ENCODE measurements at places on chromosomes 1 and 21.

GRCh38 chr1:61247051-61247825 is 164.9 kb downstream of the NFIA start:
- no peak for DNase-seq

DNA sequence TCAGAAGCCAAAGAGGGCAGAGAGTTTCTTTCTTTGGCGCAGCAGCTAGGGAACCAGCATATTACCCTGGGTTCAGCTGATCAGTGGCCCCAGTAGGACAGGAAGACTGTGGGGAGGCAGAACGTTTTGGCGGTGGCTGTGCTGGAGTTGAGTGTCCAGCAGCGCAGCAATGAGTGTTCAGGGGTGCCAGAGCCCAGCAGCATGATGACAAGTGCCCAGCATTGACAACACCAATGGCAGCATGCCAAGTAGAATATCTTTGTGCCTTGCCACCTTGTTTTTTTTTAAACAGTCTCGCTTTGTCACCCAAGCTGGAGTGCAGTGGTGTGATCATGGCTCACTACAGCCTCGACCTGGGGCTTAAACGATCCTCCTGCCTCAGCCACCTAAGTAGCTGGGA is 106.7 kb upstream of the CDC42BPA start:
- DNase-seq = no peak

DNA sequence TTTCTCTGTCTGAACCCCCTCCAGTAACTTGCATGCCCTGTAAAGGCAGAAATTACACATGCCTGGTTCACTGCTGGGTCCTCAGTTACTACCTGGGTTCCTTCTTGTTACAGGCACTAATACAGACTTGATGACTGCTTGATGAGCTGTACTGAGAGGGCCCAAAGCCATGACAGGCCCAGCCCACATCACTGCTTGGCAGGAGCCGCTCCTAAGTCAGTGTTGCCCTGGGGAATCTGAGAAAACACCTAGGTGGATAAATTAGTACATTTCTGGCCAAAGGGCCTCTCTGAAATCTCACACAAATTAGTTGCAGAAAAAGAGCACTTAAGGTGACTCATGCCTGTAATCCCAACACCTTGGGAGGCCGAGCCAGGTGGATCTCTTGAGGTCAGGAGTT is 37.8 kb upstream of the IRF2BP2 start:
- DNase-seq = no peak

DNA sequence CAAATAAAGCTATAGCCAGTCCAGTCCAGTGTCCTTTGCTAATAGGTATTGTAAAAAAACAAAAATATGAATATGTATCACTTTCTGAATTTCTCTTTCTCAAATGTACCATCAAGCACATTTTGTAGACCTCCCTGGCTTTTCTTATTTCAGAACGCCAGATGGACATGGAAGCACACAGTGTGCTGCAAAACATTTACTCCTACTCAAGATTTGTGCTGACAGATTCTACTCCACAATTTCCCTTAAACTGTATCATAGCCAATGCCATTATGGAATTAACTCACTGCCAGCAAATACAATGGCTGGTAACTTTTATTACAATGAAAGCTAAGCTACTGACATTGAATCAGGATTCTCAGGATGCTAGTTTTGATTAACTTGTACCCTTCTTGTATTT is 30.8 kb upstream of the PLPPR4 start:
- DNase-seq = no peak

GRCh38 chr1:44110916-44111315 is 7.7 kb upstream of the KLF17 start:
- DNase-seq = no peak

GRCh38 chr1:160520582-160520981 is 2.5 kb downstream of the SLAMF6 start:
- no peak for DNase-seq

DNA sequence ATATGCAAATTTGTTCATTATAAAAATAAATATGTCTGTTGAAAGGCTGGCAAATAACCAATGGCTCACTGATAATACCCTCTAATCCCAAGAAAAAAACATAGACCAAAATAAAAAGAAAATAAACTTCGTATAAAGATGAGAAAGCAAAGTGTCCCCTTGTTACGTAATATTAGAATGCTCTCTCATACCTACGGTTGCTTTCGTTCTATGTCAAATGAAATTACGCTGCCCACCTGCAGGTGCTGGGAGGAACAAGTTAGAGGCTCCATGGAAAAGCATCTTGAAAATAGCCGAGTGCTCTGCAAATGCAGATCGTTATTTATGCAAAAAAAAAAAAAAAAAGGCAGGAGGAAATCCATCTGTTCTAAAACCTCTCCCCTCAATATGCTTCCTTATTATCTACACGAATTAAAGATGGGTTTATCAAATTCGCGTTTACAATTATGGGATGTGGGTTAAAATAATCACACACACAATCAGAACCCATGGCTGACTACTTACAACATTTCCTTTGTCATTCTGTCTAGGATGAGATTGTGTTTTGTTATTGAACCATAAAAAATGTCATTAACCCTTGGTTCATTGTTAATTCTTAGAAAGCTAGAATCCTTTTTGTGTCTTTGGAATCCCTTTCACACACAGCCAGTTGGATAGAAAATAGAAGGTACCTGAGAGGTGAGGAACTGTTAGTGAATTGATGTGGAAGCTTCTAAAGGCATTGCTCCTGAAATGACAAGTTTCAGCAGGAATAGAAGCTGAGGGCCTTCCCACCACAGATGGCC is 268.6 kb downstream of the SETD4 start:
- DNase-seq = no peak

- no peak for DNase-seq
These were observed 145.4 kb downstream of the GALNT2 start for GRCh38 chr1:230212405-230212936.

- no peak for DNase-seq
These were observed 7.0 kb downstream of the PALMD start for GRCh38 chr1:99652881-99653281.

DNA sequence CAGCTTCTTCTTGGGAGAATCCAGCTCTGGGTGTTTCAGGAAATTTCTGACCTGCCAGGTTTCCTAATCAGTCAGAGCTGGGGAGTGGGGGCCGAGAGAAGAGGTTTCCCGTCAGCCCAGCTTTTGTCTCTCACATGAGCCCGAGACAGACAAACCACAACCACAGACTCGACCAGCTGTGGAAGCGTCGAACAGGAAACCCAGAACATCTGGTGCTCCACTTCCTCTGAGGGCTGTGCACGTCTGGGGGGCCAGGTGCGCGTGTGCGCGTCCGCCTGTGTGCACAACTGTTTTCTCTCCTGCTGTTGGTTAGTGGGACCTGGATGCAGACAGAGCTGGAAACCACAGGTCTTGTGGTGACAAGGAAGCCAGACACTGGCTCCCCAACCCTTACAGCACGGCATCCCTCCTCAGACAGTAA is 113.0 kb upstream of the SLC25A33 start:
- peak; percentile 90 for DNase-seq

GRCh38 chr1:153880962-153881361 is 41.8 kb downstream of the GATAD2B start:
- peak; percentile 6 for DNase-seq

GRCh38 chr1:160099716-160100375 is 1.4 kb upstream of the IGSF8 start:
- no peak for DNase-seq

DNA sequence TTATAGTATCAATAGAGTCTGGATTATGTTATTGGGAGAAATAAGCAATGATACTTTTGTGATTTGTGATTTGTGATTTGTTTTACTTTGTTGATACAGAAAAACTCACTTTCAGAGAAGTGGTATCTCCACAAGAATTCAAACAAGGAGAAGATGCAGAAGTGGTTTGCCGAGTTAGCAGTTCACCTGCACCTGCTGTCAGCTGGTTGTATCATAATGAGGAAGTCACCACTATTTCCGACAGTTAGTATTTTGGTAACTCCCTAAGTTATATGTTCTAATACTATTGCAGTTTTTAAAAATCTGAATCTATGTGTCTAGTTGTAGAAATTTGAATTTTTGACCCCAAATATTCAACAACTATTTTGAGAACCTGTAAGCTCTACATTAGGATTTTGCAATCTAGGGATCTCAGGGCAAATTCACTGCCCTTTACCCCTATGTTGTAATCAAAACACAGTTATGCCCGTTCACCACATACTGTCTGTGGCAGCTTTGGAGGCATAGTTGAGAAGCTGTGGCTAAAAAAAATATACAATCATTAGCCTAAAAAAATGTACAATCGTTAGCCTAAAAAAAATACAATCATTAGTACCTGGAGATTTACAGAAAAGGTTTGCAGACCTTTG is 288.1 kb downstream of the NCAM2 start:
- no peak for DNase-seq

GRCh38 chr1:244347942-244348341 is 103.8 kb downstream of the ADSS2 start:
- no peak for DNase-seq

DNA sequence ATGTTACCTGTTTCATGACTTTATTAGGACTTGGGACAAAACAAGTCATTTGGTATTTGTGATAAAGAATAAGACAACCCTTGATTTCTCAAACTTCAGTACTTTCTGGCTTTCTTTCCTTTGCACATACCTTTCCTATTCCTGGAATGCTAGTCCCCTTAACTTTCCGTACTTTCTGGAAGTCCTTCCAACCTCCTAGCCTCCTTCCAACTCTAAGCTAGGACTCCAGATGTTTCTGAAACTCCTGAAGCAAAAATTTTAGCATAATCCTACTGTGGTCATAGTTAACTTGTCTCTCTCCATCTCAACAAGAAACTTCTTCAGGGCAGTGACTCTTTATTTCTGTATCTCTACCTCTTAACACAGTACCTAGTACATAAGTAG is 19.8 kb upstream of the C1orf105 start:
- DNase-seq = no peak

- DNase-seq = no peak
These were observed 15.4 kb downstream of the FLVCR1 start for GRCh38 chr1:212873518-212873917.

DNA sequence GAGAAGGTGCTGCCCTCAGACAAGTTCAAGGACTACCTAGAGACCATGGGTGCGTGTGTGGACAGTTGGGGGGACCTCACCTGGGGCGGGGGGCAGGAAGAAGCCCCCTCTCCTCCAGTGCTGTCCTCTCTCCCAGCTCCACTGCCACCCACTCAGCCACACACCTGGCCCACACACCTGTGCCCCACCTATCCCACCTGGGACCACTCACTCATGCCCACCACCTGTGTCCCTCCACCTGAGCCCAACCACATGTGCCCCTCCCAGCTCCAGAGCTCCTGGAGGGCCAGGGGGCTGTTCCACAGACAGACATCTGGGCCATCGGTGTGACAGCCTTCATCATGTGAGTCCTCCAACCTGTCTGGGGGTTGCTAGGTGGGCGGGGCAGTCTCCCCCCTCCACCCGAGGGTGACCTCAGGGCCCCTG is 29.0 kb downstream of the TRIM11 start:
- no peak for DNase-seq

- DNase-seq = no peak
These were observed 18.0 kb downstream of the OMA1 start for GRCh38 chr1:58528518-58528917.

DNA sequence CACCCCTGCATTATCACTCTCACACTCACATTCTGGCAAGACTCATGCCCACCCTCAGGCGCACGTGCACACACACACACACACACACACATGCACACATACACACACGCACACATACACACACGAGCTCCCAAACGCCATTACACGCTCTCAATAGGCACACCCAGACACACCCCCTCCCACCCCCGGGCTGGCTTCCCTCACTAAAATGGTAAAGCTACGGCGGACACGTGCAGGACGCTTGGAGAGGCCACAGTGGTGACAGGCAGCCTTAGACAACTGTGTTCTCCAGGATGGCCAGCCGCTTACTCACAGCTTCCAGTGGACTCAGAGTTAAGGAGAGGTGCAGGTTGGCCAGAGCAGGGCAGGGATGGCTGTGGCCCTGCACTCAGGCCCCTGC is 10.1 kb downstream of the MATN1 start:
- DNase-seq = no peak

DNA sequence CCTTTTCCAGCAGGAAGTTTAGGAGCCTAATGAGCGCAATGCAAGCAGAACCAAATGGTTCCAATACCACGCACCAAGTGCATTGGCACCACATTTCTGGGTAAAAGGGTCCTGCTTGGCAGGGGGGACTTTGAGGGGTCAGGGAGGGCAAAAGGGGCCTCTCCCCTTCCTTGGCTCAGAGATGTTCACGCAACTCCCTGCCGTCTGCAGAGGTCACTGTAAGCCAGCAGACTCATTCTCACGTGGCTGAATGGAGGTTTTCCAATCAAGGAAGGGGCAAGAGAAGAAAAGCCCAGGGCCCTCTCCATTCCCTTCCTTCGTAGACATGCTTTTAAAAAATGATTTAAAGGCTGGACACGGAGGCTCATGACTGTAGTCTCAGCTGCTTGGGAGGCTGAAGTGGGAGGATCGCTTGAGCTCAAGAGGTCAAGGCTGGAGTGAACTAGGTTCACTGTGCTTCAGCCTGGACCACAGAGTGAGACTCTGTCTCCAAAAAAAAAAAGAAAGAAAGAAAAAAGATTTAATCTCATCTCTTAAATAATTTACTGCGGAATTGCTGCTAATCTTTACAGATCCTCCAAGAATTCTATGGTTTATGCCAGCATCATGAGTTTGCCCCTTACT is 80.3 kb downstream of the RUNX3 start:
- DNase-seq = peak; percentile 32

Measured in CD4-positive, alpha-beta T cell treated with Interleukin-21 for 1 hour (primary cell).